ENCODE measurements at places on chromosomes 7 and 10. TPM values are rescaled to one million over a fixed set of nuclear protein-coding genes. Genes with fewer than 3 reads are reported as not detected.
A peak's percentile ranks its signal among the peaks of the same experiment; 100 is the strongest.

Gene KAZALD1
- 22.5 TPM for total RNA-seq

GRCh38 chr10:31847515-31847914 lies 81.1 kb downstream of the ARHGAP12 start:
- no peak for DNase-seq

Gene OR2A42
- not detected for total RNA-seq

GRCh38 chr10:120262857-120263547 lies 194.0 kb upstream of the PLPP4 start:
- DNase-seq, result no peak

GRCh38 chr7:38232502-38233366 lies 40.7 kb downstream of the TARP start:
- DNase-seq, result peak; percentile 92

DNA sequence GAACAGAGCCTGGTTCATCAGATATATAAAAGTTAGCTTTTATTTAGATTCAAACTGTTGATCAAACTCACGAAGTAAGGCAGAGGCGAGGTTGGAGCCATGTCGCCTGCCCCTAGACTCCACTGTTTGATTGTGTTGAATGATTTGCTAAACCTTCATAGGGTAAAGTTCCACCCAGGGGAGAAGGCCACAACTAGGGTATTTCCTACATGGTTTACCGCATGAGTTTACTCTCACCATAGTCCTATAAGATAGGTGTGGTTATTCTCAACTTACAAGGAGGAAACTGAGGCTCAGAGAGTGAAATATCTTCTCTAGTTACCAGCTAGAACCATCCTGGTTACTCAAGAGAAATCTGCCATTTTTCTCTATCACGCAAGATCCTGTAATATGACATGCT lies 31.8 kb downstream of the ARHGAP22 start:
- no peak for DNase-seq

DNA sequence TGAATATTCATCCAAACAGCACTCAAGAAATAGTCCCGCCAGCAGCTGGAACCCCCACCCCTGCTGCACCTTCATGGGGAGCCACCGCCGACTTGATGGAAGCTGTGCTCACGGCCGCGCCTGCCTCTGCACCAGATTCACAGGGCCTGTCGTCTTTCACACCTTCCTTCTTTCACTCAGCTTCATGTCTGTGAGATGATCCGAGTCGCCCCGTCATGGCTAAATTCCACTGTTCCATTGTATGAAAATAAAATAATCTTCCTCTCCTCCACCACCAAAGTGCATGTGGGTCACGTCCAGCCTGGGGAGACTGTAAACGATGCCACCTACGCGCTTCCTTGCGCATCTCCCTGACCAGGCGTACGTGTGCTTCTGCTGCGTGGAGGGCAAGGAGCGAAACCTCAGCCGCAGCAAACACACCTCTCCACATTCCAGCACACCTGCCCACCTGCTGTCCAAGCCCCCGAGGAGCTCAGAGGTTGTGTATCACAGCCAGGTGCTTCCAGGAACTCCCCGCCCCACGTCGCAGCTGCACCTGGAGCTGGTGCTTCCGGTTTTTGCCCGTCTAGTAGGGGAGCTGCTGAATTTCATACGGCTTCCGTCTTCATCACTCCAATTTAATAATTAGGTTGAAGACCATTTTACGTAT lies 137.0 kb downstream of the PTPRN2 start:
- no peak for DNase-seq

Gene GPR85
- total RNA-seq, result 2.7 TPM

DNA sequence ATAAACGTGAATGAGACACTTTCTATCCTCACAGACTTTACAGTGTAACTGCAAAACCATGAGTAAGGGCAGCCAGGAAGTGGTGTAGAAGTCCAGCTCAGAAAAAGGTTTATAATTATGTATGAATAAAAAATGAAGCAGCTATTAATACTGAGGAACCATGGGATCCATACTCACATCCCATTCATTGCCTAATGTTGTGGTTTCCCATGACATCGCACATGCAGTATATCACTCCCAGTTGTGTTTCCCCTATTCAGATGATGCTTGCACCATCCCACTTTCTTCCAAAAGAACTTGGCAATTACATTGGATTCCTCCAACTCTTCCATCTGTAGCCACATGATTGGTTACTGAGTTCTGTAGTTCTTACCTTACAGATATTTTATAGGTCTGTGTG lies 74.5 kb upstream of the SEMA3D start:
- no peak for DNase-seq

GRCh38 chr10:70328967-70329366 lies 45.2 kb upstream of the NPFFR1 start:
- DNase-seq, result no peak

DNA sequence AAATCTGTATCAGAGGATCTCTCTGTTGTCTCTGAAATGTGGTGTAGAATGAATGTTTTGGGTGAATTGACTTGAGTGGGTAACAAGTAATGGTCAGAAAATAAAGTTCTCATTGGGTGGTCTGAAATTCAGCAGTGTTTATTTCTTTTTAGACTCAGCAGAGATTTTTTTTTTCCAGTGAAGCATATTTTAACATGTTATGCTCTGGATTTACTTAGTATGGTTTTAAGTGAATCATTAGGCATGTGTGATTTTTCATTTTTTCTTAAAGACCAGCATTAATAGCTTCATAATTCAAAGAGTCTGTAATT lies 63.5 kb downstream of the REEP3 start:
- no peak for DNase-seq

- no peak for DNase-seq
These were observed 77.5 kb downstream of the ARID5B start for GRCh38 chr10:61978965-61979364.

Gene GBX1
- not detected for total RNA-seq

DNA sequence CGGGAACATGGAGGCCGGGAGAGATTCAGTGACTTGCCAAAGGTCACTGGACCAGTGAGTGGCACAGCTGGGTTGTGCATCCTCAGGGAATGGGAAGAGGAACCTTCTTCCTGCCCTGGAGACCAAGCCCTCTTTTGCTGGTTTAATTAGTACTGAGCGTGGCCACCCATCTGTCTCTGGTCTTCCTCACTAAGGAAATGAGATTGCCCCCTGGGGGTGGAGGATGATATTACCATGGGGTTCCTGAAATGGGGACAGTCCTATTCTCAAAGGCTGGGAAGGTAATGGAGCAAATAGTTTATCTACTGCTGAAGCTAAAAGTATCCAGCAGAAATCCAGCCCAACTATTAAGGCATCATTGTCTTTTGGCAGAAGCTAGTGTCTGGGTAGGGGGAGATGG lies 98.6 kb upstream of the FGFR2 start:
- peak; percentile 28 for DNase-seq

All from H4 (cell line).